ENCODE measurements at places on chromosomes 7 and 10.

DNA sequence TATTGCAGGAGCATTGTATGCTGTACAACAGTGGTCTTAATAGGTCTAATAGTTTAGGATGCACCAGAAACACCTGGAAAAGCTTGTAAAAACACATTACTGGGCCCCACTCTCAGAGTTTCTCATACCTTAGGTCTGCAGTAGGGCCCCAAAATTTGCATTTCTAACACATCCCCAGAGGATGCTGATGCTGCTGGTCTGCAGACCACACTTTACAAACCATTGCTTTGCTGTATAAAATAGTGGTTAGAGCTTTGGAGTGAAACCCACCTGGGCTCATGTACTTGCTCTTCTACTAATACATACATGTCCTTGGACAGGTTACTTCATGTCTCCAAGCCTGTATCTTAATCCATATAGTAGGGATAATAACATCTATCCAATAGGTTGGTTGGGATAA, 279.7 kb downstream of the GRM8 start:
- no peak for DNase-seq

- peak; percentile 74 for DNase-seq
These were observed at the start of gene LRCH4 for GRCh38 chr7:100585511-100586265. TSS of gene LRCH4 (minus strand) at chr7:100586129. CDS start at chr7:100586100, 29 bp downstream.

- no peak for DNase-seq
These were observed 20.2 kb upstream of the SLC35G1 start for GRCh38 chr10:93873420-93874115.

DNA sequence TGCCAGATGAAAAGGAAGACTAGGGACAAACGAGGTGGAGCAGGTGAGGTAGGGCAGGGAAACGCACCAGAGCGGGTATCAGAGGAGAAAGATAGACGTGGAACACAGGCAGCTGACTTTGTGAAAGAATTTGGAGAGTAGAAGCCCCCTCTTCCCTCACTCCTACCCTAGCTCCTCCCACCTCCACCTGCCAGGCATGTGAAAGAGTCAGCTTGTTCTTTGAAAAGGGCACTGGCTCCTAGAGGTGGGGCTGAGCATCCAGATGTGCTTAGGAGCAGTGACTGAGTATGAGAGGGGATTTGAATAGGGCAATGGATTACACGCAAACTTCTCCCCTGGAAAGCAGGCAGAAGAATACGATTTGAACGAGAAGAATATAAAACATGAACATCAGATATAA, 174.2 kb upstream of the INHBA start:
- DNase-seq, result no peak

DNA sequence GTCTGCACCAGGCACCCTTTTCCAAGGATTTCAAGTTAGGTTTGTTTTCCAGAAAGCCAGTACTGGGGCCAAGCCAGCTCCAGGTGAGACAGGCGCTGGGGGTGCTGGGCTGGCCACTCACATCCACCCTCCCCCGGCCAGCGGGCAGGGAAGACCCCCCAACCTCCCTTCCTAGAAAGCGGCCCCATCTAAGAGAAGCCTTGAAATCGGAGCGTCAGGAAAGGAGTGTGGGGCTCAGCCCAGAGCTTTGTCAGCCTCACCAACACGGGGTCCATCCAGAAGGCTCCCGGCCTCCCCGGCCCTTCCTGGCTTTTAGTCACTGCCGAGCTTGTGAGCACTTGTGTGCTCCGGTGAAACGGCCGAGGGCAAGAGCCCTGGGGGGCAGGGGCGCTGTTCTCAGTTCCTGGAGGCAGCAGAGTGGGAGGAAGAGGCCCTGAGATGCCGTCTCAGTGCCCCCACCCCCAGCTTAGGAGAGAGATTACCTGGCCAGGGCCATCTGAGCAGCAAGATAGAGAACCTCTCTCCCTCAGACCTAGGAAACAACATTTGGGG, 39.6 kb downstream of the PDGFA start:
- DNase-seq, result no peak

- DNase-seq, result no peak
These were observed 1078.1 kb downstream of the SORCS1 start for GRCh38 chr10:106086391-106086790.
